Pancreas (tissue), 10 donors: ENCODE measurements at places on chromosomes 1 and 21.

DNA sequence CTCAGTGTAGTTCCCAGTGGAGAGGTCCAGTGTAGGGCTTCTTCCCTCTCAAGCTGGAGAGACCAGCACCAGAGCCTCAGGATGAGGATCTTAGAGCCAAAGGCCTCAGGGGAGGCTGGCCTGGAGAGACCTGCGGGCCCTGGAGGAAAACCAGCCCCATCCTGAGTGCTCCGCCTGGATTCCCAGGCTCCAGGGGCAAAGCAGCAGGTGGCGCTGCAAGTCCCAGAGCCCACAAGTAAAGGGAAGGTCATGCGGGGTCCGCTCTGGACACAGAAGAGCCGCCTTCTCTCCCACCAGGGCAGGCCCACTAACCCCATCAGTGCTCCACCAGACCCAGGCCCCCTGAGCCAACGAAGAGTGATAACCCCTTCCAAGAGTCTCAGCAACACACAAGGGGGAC is 22.7 kb downstream of the PGBD5 start:
- no peak for DNase-seq

- DNase-seq, result no peak
Observed at GRCh38 chr1:245999697-246000637, 507.1 kb downstream of the SMYD3 start.

GRCh38 chr1:244614113-244614836 is 38.7 kb upstream of the DESI2 start:
- DNase-seq, result no peak

GRCh38 chr1:22216210-22216883 is 73.5 kb upstream of the WNT4 start:
- DNase-seq, result no peak

DNA sequence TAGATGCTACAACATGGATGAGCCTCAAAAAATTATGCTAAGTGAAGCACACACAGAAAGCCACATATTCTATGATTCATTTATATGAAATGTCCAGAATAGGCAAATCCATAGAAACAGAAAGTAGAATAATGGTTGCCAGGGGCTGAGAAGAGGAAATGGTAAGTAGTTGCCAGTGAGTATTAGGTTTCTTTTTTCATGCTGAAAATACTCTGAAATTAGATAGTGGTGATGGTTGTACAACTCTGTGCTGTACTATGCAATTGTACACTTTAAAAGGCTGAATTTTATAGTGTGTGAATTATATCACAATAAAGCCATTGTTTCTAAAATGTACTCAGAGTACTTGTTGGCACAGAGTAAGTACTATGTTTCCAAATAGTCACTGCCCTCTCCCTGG is 15.5 kb upstream of the GFI1 start:
- no peak for DNase-seq

GRCh38 chr1:54975356-54976108 is 4.9 kb upstream of the TMEM61 start:
- no peak for DNase-seq

DNA sequence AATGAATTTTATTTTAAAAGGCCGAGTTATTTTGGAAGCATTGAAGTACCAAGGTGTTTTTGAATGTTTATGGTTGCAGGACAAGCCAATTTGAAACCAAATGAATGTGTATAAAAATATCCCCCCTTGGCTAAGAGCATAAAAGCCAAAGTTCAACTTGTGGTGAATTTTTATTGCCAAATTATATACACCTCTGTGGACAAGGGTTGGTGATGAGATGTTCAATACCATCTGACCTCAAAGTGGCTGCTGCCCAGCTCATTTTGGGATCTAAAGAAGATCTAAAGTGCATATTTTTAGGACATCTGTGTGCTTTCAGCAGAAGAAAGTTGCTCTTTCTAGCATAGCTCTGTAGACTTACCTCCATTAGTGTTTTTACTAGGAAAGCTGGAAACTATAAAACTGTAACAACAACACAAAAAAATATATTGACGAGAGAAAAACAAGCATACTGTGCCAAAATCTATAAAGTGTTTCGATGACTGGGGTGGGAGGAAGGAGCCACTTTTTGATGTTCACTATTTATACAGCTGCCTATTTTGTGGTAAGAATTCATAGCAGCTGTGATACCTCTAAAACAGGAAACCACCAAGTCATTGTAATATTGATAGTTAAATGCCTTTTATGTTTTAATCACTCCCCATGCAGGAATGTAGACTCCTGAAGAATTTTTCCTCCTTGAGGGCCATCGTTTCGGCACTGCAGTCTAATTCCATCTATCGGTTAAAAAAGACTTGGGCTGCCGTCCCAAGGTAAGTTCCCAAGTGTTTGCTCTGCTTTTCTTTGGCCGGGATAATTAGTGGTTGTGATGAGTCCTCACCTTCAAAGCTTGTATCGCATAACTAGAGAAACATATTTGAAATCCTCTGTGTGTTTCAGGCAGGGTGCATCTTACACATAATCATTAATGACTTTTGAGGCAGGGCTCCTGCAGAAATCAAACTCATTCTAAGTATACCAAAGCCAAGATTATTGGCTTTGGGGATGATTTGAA is 83.2 kb downstream of the RGL1 start:
- no peak for DNase-seq

DNA sequence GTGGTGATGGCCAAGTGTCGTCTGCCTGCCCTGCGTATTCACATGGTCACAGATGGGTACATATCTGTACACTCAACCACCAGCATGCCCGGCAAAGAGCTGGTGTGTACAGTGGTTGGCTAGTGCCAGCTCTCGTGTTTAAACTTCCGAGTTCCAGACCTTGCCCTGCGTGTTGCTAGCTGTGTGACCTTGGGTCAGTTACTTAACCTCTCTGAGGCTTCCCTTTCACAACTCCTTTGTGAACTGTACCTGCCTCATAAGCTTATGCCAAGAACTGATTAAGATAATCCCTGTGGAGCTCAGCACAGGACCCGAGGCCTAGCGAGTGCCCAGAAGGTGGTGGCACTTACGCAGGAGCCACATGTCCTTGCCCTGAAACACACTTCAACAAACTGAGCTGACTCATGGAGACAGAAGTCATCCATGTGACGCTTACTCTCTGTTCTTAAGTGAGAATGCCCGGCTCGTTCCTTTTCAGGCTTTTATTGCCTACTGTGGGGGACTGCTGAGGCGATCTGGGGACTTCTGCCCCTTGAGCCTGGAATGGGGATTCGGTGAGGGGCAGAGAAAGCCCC is 55.4 kb downstream of the ALPL start:
- DNase-seq, result no peak

- no peak for DNase-seq
Observed at GRCh38 chr1:101216623-101217022, 20.2 kb upstream of the S1PR1 start.
